NCI-H2029 (cell line): ENCODE measurements at places on chromosomes 4 and X.

DNA sequence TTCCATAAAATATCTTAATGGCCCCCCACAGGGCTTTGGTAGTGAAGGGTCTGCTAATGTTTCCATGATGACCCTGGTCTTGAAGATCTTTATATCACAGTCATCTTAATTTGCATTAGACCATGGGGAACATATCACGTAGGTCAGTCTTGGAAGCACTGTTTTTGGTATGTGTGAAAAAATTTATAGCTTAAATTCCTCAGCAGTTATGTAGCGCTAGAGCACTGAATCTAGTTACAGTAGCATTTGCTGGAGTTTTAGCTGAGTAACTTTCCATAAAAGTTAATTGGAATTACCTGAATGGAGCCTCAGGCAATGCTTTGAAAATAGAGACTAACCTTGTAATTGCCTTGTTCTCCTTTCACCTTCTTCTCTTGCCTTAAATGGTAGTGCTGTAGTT lies 648.8 kb downstream of the IQCM start:
- no peak for DNase-seq

DNA sequence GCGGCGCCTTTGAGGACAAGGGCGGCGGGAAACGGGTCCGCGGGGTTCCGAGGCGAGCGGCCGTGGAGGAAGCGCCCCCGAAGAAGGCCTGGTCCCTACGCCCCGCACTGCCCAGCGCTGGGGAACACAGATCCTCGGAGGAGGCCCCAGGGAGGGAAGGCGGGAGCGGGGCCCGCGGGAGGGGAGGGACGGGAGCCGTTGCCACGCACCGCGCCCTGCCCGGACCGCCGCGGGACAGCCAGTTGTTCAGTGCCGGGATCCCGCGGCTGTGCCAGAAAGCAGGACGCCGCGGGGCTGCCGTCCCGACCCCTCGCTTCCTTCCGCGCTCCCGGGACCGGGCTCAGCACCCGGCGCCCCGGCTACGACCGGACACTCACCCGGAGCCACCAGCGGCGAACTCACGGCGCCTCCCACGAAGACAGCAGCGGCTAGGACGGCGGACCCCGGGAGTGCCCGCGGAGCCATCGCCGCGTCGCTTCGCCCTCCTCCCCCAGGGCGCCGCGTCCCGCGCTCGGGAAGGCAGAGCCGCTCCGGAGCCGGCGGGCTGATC lies 278 bp downstream of the RELL1 start:
- no peak for DNase-seq

GRCh38 chr4:161920304-161921052 lies 243.3 kb downstream of the FSTL5 start:
- no peak for DNase-seq

DNA sequence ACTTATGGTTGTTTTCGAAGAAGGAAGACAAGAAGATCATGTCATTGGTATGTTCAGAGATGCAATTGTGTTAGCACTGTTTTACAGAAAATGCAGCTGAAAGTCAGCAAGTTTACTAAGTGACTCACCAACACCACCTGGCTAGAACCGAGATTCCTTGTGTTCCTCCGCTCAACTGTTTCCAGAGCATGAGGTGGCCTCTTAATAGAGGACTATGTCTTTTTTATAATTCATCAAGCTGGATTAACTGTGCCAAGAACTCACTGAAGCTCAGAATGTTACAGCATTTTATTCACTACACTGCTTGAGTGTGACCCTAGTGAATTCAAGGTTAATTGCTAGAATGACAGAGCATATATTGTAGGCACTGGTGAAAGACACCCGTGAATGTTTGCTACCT lies 1573.5 kb upstream of the TENM3 start:
- no peak for DNase-seq

DNA sequence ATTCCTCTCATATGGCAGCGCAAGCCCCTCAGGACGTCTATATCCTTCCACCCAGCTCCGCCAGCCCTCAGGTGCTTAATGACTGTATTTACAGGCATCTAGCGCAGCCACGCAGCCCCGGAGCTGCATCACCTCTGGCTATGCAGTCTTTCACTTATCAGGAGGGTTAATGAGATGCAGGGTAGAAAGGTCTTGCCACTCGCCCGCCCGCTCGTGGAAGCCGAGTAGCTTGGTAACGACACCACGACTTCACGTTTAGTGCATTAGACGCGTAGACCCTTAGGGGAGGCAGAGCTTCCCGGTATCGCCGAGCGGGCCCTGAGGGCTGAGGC lies 1.5 kb upstream of the SLC16A2 start:
- no peak for DNase-seq

GRCh38 chrX:65674204-65674893 lies 6.9 kb downstream of the MSN start:
- DNase-seq = no peak

GRCh38 chr4:36041340-36041739 lies 203.0 kb downstream of the ARAP2 start:
- DNase-seq = no peak

DNA sequence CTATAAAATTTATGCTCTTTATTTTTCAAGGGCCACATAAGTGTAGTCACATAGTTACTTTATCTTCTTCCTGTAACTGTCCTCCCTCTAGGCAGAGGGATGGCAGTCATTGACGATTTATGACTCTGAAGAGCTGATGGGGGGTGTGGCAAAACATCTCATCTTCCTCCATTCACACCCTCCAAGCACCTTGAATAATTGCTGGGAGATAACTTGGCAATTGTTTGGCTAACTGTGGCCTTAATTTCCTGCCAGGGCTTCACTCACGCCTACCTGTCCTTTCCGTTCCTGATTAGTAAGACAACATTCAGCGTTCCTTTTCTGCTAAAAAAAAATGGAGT lies 329.2 kb downstream of the ARHGAP10 start:
- peak; percentile 55 for DNase-seq

GRCh38 chr4:105050896-105051295 lies 95.8 kb upstream of the TET2 start:
- no peak for DNase-seq

- DNase-seq = no peak
These were observed 130.8 kb downstream of the ZAR1 start for GRCh38 chr4:48620831-48621230.
